Omental fat pad (tissue), 4 donors: ENCODE measurements at places on chromosomes 2 and 18. TPM values are rescaled to one million over a fixed set of nuclear protein-coding genes. Genes with fewer than 3 reads are reported as not detected.

- DNase-seq, result no peak
Observed at GRCh38 chr2:114405247-114406116, 37.0 kb upstream of the DPP10 start.

GRCh38 chr2:105597011-105597805 lies 147.5 kb upstream of the NCK2 start:
- no peak for DNase-seq

DNA sequence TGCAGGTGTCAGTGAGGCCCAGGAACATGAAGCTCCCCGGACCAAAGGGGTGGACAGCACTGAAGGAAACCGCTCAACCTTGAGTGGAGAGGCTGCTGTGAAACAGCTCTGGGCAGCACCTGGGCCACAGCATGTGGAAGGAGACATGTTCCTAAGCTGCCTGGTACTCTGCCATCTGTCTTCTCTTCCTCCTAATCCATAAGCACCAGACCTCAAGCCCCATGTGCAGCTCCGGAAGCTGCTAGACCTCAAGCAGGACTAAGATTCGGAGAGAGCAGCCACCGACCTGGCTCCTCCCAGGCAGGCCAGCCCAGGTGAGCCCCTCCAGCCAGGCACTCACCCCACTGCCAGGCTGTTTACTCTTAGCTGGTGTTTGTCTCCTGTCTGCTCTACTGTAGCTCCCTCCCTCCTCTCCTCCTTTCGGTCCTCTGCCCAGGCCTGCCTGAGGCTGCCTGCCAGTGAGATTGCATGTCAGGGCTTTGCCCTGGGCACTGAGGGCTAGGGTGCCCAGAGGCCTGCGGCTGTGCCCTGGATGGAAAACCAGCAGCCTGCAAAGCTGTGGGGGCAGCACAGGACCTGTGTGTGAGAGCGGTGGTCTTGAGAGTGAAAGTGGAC lies 53.7 kb downstream of the BCL11A start:
- no peak for DNase-seq

- no peak for DNase-seq
Observed at GRCh38 chr2:25286025-25286400, 55.7 kb downstream of the DNMT3A start.

The SAG gene
- total RNA-seq, result not detected

The ARHGAP15 gene
- total RNA-seq, result 26.5 TPM

The DSG1 gene
- not detected for total RNA-seq
